Activated CD4-positive, alpha-beta T cell treated with anti-CD3 and anti-CD28 coated beads, Interleukin-2, amount 50 U/mL, for 48 hours (primary cell): ENCODE measurements at places on chromosomes 16 and 17.
A peak's percentile ranks its signal among the peaks of the same experiment; 100 is the strongest.

GRCh38 chr17:80428363-80428762, 13.4 kb downstream of the ENDOV start:
- DNase-seq, result no peak

GRCh38 chr16:53545433-53545832, 42.4 kb upstream of the AKTIP start:
- DNase-seq, result peak; percentile 36

GRCh38 chr16:8376430-8376829, 213.9 kb downstream of the TMEM114 start:
- no peak for DNase-seq

- no peak for DNase-seq
These were observed 47.1 kb downstream of the TEX2 start for GRCh38 chr17:64216000-64216337.

DNA sequence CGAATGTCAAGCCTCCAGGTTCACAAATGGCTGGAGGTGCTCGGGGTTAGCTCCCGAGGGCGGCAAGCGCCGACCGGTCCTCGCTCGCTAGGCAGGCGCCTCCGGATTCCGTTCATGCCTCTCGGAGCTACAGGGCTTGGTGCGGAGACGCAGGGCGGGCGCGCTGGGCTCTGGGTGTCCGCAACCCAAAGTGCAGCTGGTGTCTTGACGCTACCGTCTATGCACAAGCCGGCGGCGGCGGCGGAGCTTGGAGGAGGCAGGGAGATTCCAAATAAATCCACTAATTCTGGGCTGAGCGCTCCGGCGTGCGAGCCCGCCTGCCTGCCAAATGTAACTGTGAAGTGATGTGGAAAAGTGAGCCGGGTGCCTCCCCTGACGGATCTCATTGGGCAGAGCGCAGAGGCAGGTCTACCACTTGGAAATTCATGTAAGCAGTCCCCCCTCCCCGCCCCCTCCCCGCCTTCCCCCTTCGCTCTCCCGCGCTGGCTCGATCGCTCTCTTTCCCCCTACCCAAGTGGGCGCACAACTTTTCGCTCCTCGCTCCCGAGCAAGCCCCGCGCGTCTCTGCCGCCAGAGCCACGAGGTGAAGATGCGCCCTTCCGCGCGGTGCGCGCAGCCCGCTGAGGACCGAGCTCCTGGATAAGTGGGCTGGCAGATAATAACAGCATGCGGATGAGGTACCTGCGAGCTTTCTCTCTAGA, at the start of gene CDH8:
Gene CDH8, minus strand, starts transcription at position 338 of the 701 bp plus-strand sequence. CDS start 15,035 bp downstream, outside the sequence.
- no peak for DNase-seq

- peak; percentile 60 for DNase-seq
These were observed at the start of gene KIF19 for GRCh38 chr17:74325743-74326379. Gene KIF19 (plus strand): TSS chr17:74326226. CDS start chr17:74326350, 124 bp downstream.

DNA sequence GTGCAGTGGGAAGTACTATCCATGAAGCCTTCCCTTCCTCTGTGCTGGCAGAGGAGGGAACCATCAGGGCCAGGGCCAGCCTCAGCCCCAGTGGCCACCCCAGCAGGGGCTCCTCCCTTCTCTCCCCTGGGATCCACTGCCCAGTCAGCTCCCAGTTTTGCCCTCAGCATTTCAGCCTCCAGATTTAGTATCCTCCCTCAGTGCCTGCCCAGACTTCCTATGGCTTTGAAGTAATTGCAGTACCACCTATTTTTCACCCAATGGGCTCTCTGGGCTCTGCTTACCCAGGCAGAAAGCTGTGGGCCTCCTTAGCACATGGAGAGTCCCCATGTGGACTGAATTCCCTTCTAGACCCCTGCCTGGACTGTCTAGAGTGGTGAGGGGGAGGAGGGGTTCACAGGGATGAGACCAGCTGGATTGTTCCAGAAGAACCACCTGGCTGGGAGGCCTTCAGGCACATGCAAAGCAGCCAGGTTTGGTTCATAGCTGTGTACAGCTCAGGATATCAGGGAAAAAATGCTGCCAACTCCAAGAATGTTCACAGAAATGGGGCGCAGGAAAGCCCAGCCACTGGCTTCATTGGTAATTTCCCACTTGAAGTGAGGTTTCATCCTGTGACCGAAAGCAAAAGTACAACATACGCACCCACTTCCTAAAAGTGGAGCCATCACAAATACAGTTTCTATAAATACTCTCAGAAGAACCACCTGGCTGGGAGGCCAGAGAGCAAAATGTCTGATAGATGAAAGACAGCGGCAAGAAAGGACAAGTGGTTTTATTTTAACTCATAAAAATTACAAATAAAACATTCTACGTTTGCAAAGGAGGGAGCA, 15.2 kb upstream of the HERPUD1 start:
- DNase-seq, result peak; percentile 42

GRCh38 chr16:981695-982144, at the start of gene SOX8:
Gene SOX8 (plus strand): TSS chr16:981770. CDS start chr16:981923, 153 bp downstream.
- DNase-seq, result no peak

DNA sequence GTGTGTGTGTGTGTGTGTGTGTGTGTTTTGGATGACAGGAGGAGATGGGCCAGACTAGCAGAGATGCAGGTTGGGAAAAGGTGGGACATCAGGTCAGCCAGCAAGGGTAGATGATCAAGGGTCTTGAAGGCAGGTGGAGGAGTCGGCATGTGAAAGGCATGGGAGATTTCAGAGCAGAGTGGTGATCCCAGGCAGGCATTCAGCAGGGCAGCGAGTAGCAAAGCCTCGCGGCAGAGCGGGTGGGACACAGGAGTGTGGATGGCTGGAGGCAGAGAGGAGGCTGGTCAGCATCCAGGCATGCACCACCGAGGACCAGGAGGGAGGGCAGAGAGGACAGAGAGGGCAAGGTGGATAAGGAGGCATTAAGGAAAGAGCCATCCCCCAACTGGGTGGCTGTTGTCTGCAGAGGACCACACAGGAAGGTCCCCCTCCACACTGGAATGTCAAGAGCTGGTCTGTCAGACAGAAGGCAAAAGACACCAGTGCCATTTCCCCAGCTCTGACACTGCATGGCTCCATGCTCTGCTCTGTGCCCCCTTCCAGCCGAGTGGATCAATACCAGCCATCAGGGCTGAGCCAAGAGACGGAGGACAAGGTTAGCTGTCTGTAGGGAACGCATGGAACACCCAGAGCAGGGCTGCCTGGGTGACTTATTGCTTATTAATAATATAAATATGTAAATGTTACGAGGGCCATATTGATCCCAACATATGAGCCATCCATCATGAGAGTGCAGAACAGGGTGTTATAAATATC, 74.8 kb upstream of the RPL38 start:
- no peak for DNase-seq

DNA sequence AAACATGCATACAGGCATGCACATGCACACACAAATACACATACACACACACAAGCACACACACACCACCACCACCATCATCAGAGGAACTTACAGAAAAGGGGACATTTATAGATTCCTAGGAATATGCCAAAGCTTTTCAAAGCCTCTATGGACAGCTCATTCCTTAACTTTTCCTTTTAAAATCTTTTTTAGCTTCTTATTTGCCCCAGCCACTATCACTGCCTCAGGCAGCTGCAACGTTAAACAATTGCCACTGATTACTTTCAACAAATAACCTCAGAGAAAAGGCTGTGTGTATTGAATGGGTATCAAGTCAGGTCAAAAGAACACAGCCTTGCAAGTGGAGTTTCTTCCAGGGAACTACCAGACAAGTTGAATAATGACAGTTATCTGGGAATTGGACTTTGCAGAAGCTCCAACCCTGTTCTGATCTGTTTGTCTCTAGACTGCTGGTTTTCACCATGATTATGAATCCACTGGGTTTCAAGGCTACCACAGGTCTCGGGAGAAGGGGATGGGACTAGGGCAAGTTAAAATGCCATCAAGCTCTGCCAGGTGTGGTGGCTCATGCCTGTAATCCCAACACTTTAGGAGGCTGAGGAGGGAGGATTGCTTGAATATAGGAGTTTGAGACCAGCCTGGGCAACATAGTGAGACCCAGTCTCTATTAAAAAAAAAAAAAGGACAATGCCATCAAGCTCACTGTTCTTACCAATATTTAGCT, 21.9 kb upstream of the BEAN1 start:
- DNase-seq, result no peak

DNA sequence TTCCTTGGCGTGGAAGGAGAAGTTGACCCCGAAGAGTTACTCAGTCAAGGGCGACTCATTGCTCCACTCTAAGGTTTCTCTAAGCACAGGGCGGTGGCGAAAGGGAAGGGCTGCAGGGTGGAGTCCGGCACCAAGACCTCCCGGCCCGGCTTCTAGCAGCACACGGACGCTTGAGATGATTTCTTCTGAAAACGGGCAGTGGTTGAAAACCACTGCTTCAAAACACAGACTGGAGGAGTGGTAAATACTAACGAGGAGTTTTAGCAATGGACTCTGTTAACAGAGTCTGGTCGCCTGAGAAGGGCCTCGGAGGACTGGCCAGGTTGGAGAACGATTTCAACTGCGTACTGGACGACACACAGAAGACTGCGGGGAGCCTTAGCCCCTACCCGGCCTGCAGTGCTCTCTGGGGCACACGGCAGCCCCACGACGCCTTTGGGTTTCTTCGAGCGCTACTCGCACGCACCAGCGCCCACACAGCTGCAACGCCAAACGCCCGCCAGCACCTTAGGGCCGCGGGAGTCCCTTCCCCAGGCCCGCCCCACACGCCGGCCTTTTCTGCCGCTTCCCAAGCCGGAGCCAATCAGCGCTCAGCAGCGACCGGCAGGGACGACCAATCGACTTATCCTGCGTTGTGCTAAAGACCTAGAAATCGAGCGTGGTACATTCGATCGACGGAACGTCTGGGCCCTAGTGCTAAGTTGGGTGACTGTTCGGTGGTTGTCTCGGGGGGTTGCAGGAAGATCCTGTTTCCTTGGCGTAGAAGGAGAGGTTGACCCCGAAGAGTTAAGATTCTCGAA, 14.4 kb upstream of the CA4 start:
- peak; percentile 86 for DNase-seq

DNA sequence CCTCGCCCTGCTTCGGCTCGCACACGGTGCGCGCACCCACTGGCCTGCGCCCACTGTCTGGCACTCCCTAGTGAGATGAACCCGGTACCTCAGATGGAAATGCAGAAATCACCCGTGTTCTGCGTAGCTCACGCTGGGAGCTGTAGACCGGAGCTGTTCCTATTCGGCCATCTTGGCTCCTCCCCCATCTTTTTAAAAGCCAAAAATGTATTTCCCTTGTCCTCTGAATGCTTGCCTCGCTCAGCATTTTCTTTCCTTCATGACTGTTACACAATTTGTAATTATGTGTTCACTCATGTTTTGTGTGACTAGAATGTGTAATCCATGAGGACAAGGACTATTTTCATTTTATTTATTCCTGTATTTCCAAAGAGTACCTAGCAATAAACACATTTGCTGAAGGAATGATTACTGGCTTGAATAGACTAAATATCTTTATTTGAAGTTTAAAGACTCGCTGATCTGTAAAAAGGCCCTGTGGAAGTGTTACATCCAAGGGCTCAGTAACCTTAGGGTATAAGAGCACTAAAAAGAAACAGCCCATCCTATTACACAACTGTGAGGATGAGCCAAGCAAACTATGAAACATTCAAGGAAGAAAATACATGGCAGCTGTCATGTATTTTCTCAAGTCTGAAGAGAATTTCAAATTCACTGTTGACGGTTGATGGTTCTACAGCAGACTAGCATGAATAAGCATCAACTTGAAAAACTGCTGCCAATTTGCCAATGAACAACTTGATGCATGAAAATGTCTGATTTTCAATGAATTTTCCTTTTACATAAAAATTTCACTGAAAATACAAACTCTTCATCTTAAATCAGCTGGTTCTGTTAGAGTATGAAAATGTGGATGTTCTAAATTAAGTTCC, 192.6 kb downstream of the MYO1D start:
- no peak for DNase-seq

DNA sequence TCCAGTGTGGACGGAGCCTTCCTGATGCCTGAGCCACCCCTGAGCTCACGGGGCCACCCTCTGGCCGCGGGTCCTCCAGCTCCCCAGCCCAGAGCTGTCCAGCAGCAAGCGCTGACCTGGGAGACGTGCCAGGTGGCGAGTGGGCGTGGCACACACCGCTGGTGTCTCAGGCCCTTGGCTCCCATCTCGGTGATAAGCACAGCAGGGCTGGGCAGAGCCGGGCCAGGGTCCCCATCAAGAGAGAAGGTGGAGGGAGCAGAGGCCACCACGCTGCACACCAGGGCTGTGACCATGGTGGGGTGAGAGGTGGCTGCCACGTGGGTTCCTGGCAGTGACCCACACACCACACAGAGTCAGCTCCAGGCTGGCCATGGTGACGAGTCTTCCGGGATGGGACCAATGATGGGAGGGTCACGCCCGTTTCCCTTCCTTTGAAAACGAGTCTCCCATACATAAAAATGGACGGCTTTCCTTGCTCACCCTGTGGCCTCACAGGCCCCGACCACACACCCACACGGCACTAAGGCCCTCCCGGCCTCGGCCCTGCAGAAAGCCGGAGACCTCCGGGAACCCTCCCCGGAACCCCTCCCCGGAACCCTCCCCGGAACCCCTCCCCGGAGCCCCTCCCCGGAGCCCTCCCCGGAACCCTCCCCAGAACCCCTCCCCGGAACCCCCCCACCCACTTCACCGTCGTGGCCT, 16.8 kb downstream of the UTS2R start:
- no peak for DNase-seq

DNA sequence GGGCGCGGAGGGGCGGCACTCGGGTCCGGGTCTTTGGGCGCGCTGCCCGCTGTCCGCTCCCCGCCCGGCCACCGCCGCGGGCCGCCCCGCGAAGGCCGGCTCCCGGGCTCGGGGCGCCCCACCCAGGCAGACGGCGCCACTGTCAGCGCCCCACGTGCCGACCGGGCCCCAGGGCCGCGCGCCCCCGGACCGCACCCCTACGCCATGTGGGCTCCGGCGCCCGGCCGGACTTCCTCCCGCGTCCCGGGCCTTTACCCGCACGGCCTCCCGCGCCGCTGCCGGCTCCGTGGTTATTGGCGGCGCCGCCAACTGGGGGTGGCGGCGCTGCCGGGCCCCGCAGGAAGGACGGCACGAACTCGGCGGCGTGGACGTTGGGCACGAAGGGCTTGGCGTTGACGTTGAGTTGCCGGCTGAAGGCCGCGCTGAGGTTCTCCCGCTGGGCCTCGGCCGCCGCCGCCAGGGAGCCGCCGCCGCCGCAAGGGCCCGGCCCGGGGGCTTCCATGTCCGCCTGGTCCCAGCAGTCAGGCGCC, 577 bp downstream of the GSPT1 start:
- peak; percentile 32 for DNase-seq

DNA sequence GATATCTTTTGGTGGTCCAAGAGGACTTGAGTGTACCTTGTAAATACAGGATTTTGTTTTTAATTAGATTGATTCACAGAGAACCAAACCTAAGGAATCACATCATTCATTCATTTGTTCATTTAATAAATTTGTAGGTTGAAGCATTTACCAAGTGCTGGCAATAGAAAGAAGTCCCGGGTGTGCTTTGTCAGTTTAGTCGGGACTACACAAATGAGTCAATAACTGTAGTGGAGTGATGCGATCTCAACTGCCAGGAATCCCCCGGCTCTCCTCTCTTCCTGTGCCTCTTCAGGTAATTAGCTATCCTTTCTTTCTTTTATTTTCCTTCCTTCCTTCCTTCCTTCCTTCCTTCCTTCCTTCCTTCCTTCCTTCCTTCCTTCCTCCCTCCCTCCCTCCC, 1.4 kb upstream of the WWOX start:
- no peak for DNase-seq
